ENCODE measurements at places on chromosomes 7 and 10.

GRCh38 chr10:74433595-74433956 is 282.6 kb downstream of the ADK start:
- no peak for DNase-seq

GRCh38 chr7:89247207-89247606 is 451.7 kb upstream of the TEX47 start:
- no peak for DNase-seq

DNA sequence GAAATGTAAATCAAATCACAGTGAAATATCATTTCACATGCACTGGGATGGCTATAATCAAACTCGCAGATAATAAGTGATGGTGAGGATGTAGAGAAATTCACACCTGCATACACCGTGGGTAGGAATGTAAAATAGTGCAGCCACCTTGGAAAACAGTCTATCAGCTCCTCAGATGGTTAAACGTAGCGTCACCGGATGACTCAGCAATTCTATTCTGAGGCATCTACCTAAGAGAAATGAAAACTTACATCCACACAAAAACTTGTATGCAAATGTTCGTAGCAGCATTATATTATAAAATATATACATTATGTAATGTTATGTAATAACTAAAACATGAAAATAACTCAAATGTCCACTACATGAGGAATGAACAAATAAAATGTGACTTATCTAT is 38.9 kb downstream of the SH3PXD2A start:
- DNase-seq, result peak; percentile 58

- DNase-seq, result peak; percentile 94
Measured at GRCh38 chr10:104255311-104255981, 754 bp downstream of the GSTO1 start.

GRCh38 chr10:69780077-69780476 is 21.6 kb upstream of the COL13A1 start:
- DNase-seq, result no peak

DNA sequence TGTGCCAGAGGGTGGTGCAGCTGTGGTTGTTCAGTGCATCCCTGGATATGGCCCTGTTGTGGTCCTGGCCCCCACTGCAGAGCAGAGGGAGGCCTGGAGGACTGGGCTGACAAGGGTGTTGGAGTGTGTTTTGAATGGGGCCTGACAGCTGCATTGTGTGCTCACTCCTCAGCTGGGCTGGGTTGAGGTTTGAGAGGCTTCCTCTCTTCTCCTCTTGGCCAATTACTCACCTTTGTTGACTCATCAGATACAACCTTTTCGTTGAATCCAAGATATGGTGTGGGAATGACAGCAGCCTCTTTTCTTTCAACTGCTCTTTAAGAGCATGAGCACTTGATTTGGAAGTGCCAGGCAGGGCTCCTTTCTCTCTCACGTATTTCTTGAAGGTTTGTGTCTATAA is 228.5 kb upstream of the COBL start:
- no peak for DNase-seq

DNA sequence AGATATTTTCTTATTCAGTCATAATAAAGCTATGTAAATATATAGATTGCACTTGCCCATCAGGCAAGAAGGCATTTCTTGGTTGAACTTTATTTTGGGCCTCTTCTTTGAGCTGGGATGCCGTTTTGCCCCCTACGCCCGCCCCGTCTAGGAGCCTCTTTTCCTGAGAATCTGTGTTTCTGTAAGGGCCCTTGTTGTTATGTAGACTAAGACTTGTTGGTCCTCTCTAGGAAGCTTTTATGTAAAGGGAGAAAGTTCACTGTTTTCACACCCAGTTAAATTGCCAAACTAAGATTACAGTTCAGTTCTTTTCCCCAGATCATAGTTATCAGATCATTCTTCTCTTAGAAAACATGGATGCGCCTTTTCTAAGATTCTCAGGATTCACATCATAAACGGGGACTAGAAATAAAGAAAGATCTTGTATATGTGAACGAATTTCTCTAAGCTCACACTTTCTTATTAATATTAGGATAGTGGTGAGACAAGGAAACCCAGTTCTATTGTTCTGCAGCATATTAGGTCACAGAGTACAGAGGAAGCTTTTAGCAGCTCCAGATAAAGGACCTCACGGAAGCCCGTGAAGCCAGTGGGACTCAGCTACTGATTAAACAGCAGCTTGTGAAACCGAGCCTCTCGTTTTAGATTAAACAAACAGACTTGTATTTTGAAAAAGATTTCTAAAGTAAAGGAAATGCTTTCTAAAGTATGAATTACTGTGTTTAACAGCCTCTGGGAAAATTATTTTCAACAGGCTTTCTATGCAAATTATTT is 3.8 kb downstream of the LMTK2 start:
- no peak for DNase-seq

GRCh38 chr10:44347609-44348400 is 37.1 kb downstream of the CXCL12 start:
- no peak for DNase-seq

- no peak for DNase-seq
Measured at GRCh38 chr7:152522571-152523067, 86.8 kb upstream of the KMT2C start.

- DNase-seq, result peak; percentile 34
Measured at GRCh38 chr10:24989867-24990266, 26.1 kb downstream of the ENKUR start.

DNA sequence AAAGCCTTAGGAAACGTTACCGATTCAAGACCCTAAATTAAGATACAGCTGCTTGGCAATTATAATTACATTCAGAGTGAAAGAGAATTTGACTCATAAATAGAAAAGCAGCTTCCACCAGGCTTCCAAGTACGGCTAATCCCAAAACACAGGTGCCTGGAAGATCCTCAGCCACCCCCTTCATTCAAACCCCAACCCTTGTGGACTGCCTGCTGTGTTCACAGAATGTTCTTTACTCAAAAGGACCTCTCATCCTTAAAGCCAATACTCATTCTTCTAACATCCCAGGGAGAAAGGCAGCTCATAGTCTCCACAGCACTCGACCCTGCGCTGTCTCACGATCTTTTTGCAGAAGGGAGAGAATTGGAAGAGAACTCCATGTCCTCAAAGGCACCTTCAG is 32.9 kb downstream of the RNF32 start:
- no peak for DNase-seq

DNA sequence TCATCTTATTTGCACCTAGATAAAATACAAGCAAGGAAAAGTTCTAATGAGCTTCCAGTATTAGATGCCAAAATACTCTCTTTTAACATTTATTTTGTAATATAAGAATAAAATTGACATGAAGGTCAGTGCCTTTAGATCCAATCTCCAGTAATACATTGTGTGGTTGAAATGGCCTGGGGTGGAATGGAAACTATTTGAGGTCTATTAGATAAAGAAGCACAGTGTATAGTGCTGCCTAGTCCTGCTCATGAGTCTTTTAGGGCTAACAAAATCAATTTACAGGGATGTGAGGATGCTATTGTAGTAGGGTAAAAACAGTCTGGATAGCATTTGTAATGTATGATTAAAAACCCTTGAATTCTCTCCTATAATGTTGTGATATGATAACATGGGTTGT is 84.5 kb upstream of the ETV1 start:
- no peak for DNase-seq

DNA sequence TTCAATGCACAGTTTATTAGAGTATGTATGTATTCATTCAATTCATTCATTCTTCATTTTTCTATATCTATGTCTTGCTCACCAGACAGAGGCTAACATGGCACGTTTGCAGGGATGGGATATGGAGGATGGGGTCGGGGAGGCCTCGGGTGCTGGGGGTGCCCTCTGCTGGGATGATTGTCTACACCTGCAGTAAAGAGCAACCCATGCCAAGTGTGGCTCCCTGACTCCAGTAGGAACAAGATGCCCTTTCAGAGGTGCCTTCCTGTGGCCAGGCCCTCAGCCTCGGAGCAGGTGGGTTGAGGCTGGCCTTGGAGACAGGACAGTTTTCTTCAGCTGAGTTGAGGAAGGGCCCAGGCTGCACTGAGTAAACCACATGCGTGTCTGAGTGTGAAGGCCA is 157.2 kb downstream of the SH2D4B start:
- no peak for DNase-seq

- no peak for DNase-seq
Measured at GRCh38 chr7:84477786-84478478, 283.3 kb upstream of the SEMA3A start.

DNA sequence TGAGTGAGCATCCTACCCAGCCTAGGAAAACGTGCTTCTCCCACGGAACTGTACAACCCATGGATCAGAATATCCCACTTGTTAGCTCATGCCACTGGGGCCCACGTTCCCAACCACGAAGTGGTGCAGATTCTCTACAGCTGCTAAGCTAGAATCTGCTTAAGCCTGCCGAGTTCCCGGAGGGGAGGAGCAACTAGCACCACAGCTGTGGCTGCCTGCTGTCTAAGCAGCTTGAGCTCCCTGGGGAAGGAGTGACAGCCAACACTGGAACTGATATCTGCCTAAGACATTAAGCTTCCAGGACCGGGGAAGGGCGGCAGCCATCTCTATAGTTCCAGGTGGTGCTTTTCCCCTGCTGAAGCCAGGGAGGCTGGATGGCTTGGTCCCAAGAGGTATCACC is 334.7 kb upstream of the CHRM2 start:
- DNase-seq, result no peak

DNA sequence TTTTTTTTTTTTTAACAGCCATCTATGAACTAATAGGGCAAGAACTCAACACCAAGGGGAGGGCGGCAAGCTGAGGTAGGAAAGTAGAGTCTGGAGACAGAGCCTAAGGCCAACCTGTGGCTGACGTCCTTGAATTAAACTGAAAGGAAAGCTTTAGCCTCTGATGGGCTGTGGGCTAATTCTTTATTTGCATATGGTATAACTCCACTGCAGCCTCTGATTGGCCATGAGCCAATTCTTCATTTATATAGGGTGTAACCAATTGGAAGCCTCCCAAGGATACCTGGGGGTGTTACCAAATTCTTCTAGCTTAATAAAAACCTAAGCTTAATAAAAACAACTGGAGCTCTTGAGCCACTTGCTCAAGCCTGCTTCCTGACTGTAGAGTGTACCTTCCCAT is 10.3 kb downstream of the TYW1 start:
- no peak for DNase-seq
